ENCODE measurements at places on chromosomes 16 and 17.

- no peak for DNase-seq
These were observed 51.7 kb downstream of the GRIN2A start for GRCh38 chr16:10130538-10130937.

- no peak for DNase-seq
These were observed 151.1 kb upstream of the GSE1 start for GRCh38 chr16:85461814-85462713.

DNA sequence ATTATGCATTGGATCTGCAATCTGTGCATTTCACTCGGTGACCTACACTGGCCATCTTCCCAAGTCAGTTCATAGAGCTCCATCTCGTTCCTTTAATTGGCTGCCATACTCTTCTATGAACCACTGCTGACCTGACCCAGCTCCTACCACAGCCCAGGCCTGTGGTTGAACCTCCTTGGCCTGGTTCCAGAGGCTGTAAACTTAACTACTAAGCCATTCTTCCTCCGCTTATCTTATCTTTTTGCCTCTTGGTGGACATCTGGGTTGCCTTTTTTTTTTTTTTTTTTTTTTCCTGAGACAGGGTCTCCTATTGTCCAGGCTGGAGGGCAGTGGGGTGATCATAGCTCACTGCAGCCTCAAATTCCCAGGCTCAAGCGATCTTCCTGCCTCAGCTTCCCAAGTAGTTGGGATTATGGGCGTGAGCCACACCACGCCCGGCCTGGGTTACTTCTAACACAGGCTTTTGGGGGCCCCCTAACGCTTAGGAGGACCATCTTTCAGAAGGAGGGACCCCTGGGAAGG lies 18.3 kb downstream of the COQ7 start:
- no peak for DNase-seq

GRCh38 chr17:80422276-80422675 lies 7.3 kb downstream of the ENDOV start:
- DNase-seq = no peak

DNA sequence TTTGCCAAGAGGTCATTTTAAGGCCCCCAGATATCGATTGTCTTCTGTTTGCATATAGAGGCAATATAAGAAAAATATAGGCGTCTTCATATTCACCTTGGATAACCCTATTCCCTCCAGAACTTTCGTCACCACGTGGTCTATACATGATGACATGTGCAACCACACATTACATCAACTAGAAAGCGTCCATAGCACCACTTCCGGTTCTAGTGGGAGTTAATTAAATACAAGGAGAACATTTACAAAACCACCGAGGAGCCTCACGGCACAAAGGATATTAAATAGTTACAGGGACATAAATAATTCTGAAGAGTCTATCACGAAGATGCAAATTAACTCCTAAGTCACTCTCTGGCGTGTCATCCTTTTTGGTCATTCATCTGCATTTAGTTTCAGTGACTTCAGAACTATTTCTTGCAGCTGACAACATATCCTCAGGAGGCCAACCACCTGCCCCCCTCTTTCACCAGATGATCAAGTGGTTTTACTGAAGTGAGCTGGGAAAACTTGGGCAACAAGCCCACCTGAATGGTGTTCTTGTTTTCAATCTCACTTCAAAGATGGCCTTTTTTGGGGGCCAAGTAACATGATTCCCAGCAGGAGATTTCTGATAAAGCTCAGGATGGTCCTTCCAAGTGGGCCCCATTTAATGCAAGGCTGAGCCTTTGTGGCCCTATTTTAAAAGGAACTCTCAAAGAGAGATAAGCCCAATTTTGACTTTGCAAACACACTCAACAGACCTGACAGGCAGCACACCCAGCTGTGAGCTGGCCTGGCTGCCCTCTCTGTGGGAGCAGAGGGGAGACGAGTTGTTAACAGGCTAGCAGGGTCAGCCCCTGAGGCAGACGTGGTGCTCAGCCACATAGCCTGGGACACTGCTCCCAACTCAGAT lies 15.3 kb downstream of the CMTM3 start:
- DNase-seq = no peak

- peak; percentile 83 for DNase-seq
These were observed 8.7 kb downstream of the HOXB1 start for GRCh38 chr17:48522031-48522653.

GRCh38 chr17:78223061-78223460 lies 8.4 kb upstream of the TMEM235 start:
- DNase-seq = no peak

DNA sequence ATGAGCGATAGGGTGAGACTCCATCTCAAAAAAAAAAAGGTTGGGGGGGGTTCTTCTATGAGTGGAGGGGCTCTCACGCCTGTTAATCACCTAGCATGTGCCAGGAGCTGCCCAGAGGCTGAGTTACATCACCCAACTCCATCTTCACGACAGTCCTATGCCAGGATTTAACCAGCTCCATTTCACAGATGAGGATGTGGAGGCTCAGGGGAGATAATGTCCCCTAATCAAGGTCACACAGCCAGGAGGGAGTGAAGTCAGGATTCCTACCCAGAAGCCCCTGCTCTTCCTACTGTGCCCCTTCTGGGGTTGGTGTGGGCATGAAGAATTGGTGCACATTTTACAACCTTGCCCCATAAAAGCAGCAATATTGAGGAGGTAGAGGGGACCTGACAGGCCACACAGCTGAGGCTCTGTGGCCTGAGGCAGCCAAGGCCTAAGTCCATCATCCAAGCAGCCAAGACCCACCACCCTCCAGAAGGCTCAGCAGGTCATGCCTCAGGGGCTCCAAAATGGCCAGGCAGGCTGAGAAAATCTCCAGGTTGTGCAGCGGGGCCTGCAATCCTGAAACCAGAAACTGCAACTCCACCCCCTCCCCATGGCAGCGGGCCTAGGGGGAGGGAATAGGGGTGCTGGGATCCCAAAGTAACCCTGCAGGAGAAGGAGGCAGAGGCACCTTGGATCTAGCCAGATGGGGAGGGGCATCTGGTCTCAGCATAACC lies 6.9 kb downstream of the PPY start:
- DNase-seq = no peak

GRCh38 chr17:42378959-42379594 lies 9.2 kb downstream of the STAT3 start:
- DNase-seq = no peak

DNA sequence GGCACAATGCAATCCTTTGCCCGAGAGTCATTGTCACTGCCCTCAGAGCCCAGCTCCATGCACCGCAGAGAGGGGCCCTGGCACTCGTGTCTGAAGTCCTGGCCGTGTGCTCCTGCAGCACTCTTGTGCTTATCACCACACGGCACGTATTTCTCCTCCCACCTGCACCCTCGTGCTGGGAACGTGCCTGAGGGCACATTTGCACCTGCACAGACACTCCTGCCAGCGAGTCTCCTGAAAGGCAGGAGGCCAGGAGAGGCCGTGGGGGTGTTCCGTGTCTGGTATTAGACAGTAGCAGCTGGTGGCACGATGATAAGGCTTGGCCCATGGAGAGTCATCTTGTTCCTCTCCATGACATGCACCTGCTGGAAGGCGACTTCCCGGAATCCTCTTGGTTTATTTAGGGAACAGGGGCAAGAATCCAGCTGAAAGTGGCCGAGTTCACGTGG lies 3.4 kb upstream of the ACSF3 start:
- DNase-seq = no peak

GRCh38 chr16:58733671-58734458 lies at the start of gene GOT2:
Gene GOT2 (minus strand): TSS chr16:58734316. CDS start chr16:58734228, 88 bp downstream.
- peak; percentile 92 for DNase-seq

DNA sequence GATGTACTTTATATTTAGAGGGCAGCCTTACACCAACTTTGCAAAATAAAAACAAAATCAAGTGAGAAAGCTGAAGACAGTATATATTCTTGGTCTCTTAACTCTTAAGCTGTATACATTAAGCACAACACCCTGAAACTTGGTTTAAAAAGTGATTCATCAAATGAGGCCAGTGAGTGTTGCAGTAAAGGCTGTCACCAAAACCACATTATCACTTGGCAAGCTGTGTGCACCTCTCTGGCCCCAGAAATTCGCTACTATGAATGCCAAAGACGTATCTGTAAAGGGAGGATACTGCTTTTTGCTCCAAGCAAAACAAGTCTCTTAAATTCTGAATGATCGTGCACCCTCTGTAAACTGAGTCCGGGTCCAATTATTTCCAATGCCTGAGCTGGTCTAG lies 163.9 kb downstream of the ZFHX3 start:
- no peak for DNase-seq

GRCh38 chr17:51354936-51355335 lies 94.6 kb downstream of the UTP18 start:
- no peak for DNase-seq

DNA sequence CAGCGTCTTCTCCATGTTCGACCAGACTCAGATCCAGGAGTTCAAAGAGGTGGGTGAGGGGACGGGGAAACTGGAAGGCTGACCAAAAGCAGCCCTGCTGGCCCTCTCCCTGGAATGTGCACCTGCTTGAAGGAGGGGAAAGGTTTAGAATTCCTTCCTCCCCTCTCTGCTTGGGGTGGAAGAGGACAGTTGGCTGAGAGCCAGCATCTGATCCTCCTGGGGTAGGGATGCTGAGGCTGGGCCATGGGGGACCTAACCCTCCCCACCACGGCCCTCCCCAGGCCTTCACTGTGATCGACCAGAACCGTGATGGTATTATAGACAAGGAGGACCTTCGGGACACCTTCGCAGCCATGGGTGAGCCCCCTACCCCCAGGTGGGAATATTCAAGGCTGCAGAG lies 1.3 kb downstream of the MYL11 start:
- DNase-seq = no peak

GRCh38 chr17:38562903-38563302 lies 42.8 kb downstream of the SRCIN1 start:
- DNase-seq = no peak

DNA sequence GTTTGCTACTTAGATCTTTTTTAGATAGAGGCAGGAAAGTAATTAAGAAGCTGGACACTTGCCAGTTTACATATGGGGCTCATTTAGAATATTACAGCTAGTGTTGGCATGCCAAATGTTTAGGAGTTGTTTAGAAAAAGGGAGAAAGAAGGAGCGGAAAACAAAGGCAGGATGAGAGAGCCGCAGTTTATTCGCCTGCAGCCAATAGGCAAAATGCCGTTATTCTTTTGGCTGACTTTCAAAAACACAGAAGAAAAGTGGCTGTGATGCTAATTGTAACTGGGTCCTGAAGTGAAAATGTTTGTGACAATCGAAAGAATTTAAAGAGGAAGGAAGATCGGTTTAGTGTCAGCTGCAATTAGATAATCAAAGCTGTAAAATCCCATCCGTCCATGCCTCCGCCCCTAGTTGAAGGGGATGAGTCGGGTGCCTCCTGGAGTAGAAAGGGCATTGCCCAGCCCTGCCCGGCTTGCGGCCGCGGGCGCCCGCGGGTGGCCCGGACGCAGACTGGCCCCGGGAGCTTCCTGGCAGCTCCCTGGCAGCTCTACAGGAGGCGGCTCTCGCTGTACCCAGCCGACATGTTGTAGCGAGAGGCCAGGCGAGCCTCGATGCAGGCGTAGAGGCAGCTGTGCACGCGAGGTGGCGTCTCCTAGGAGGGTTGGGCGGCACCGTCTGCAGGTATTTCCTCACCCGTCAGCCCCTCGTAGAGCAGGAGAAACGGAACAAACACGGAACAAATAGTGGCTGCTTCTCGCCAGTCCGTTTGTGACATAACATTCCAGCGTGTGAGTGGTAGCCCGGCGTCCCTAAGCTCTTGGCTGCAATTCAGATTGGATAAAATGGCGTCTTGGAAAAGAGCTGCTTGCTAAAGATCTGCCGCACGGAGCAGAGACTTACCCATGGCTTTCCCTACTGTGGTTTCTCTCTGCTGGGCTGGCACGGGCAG lies 82.2 kb downstream of the TNRC6C start:
- DNase-seq = peak; percentile 62

DNA sequence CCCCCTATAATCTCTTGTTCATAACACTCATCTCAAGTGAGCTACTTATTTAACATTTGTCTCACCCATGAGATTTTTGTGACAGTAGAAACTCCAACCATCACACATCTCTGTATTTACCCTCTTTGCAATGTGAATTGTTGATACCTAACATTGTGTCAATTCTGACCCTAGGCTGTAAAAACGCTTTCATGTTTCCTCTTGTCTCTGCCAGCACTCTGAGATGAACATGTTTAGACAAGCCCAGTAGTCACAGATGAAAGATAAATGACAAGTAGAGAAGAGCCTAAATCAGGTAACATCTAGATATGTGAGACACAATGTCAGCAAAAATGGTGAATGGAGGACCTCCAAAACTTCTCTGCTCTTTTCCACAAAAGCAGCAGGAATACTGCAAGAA lies 1254.5 kb upstream of the GOT2 start:
- no peak for DNase-seq

GRCh38 chr16:63690961-63691360 lies 1430.9 kb downstream of the CDH11 start:
- DNase-seq = no peak

- no peak for DNase-seq
These were observed 34.0 kb downstream of the OR1D5 start for GRCh38 chr17:3029213-3029913.

- DNase-seq = peak; percentile 31
These were observed 25.2 kb downstream of the KANSL1 start for GRCh38 chr17:46167826-46168569.

- no peak for DNase-seq
These were observed 32.9 kb upstream of the CLEC18A start for GRCh38 chr16:69918241-69918640.

DNA sequence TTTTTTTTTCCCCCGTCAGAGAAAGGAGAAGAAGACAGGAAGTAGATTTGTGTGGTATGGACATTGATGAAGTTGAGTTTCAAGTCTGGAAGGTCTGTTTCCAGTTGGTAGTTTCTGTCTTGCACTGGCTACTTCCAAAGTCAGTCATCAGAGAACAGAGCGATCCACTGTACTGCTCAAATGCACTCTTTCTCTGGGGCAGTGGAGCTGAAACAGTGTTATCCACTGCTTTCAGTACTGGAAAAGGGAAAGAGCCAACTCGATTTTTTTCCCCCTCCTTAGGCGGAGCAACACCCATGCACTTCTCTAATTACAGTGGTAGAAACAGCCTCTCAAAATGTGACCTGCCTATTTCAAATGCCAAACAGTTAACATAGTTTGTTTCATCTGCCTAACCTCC lies 7.4 kb downstream of the PRKCA start:
- no peak for DNase-seq

GRCh38 chr16:68779891-68780290 lies 42.8 kb downstream of the CDH1 start:
- DNase-seq = no peak

GRCh38 chr17:4833941-4834680 lies 971 bp downstream of the MINK1 start:
- peak; percentile 19 for DNase-seq

DNA sequence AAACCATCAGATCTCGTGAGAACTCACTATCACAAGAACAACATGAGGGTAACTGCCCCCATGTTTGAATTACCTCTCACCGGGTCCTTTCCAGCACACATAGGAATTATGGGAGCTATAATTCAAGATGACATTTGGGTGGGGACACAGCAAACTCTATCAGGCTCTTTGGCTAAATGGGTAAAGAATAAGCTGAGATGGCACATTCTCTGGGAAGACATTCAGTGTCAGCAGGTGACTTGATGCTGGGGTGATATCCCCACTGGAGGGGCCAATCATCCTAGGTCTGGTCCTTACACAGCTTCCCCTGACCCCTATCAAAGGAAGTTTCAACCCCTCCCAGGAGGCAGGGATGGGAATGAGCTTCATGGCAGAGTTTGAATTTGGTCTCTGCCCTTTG lies 664.0 kb upstream of the EEF2KMT start:
- DNase-seq = no peak

GRCh38 chr17:32493976-32494513 lies 7.3 kb downstream of the CDK5R1 start:
- DNase-seq = no peak

- DNase-seq = no peak
These were observed 316.4 kb upstream of the MYOCD start for GRCh38 chr17:12349297-12349696.

- DNase-seq = no peak
These were observed 233.2 kb downstream of the PRKCA start for GRCh38 chr17:66535611-66536010.

All from Caki2 (cell line).